ENCODE measurements at places on chromosomes 6 and 20.
A peak's percentile ranks its signal among the peaks of the same experiment; 100 is the strongest.

DNA sequence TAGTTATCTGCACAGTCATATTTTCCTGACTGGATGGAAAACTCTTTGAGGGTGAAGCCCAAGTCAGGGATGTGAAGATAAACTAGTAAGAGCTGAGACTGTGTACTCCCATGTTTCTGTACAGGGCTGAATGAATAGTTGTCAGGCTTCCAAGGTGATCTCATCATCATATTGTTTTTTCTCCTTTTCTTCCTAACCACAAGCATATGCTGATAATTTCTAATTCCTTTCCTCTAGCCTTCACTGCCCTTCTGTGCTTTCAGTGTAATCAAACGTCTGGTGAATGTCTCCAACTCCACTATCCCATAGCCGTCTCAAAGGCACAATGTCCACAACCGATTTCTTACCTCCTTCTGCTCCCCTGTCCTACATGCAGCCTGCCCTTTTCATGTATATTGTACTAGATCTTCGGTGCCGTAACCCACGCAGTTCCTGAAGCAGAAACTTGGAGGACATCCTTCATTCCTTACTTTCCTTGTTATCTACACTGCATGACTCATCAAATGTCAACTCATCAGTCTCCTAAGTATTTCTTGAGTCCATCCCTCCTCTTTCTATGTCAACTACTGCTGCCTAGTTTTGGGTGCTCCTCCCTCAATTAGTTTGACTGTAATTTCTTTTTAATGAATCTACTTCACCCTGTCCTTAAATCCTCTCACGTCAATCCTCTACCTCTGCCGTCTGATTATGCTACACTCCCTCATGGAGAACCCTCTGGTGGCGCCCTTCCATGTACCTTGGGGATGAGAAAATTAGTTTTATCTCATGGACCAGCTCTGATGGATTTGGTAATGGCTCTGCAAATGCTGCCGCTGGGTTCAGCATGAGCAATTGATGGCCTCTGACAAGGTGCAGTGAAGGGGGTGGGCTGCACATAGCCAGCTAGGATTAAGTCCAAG is 21.9 kb downstream of the NCOA7 start:
- no peak for DNase-seq

GRCh38 chr6:27650620-27651370 is 177.9 kb upstream of the ZNF184 start:
- DNase-seq: peak; percentile 31

GRCh38 chr6:164195942-164196281 is 781.4 kb downstream of the QKI start:
- no peak for DNase-seq

GRCh38 chr6:43916924-43917877 is 147.2 kb downstream of the VEGFA start:
- no peak for DNase-seq

DNA sequence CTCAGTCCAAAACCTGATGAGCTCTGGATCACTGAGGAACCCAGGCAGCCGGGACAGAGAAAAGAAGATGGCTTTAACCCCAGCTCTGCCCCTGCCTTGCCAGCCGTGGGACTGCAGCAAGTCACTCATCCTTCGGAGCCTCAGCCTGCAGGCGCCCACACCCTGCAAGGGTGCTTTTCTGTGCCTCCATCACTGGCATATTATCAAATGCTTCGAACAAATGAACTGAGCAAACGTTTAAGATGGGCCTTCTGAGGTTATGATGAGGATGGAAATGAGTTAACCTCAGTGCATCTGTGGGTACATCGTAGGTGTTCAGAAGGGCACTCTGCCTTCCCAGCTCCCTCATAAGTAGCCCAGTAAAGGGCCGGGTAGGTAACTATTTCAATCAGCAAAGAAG is 79.0 kb downstream of the NFATC2 start:
- DNase-seq: no peak

DNA sequence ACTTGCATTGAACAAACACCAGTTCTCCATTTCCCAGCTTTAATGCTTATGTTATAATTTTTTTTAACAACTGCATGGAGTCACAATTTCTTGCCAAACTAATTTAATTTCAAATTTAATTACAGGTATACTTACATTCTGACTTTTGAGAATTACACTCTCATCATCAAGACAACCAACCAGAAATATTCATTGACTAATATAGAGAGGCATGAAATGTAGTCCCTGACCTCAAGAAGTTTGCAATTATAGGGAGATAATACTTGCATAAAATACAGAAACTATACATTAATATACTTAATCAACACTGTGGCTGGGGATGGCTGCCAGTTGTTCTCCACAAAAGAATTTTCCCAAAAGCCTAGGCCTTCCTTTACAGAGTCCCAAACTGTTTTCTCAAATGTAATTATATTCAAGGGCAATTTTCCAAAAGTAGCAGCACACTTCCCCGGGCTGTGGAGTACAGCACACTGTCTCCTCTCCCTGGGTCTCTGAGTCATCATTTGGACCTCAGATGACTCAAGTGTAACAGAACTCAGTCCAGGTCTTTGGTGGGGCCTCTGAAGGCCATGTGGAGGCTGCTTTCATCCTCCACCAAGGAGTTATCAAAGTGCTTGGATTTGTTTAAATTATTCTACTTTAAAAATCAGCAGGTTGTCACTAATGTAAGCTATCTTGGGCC is 114.1 kb downstream of the KIF16B start:
- no peak for DNase-seq

DNA sequence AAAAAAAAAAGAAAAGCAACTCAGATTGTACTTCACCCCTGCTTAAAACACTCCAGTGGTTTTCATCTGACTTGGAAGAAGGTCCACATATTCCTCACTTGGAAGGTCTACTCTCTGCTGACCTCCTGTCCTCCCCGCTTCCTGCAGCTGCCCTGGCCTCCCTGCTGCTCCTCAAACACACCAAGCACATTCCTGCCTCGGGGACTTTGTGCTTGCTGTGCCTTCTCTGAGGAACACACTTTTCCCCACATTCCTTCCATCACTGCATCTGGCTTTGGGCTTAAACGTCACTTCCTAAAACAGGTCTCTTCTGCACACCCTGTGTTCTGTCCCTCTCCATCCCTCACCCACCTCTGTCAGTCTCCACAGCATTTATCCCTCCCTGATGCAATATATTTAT is 4.9 kb upstream of the PDYN start:
- DNase-seq: no peak

DNA sequence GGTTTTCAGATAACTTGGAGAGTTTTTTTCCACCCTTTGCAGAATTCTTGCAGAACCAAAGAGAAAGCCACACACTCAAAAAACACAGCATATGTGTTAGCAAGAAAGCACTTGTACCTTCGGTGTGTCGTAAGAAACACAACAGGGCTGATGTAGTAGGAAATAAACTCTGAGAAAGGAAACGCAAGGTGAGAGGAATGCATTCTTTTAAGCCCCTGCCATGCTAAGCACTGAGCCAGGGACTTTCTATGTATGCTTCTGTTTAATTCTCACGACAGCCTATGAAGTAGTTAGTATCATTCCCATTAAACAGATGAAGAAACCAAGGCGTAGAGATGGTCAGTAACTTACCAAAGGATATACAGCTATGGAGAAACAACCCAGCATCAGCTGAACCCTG is 23.1 kb downstream of the NEDD9 start:
- DNase-seq: no peak

GRCh38 chr6:161586887-161587286 is 313.0 kb upstream of the AGPAT4 start:
- no peak for DNase-seq

- no peak for DNase-seq
These were observed 64.8 kb downstream of the SLC2A10 start for GRCh38 chr20:46774236-46774635.

DNA sequence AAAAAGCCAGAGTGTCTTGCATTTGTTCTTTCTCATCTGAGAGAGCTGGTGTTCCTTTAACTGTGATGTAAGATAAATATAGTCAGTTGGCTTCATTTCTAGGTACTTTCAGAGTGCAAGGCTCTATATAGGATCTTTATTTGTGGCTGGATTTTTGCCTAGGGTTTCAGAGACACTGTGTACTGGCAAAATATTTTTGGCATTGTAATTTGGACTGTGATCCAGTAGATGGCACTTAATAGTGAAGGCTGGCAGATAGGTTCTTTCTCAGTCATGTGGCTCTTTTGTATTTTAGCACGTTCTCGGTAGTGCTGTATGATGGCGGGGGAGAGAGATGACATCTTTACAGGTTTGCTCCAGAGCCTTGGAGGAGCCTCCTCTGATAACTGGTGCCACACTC is 26.8 kb upstream of the SLC35B3 start:
- DNase-seq: no peak

GRCh38 chr6:142822842-142823241 is 122.1 kb downstream of the HIVEP2 start:
- DNase-seq: no peak

DNA sequence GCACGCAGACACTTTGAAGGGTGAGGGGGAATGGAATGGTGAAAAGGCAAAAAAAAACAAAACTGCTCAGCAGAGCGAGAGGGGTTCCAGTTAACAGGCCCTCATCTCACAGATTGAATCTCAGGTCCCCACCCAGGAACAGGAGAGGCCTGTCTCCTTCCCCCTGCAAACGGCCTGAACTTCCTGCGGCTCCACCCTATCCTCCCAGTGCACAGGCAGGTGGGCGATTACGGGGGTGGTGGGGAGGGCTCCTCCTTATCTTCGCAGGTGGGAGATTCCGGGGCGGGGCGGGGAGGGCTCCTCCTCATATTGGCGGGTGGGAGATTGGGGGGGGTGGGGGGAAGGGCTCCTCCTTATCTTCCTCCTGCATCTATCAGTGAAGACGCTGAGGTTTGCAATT is 129.0 kb downstream of the SOX4 start:
- no peak for DNase-seq

- peak; percentile 66 for DNase-seq
These were observed 55.7 kb upstream of the PRND start for GRCh38 chr20:4666001-4666479.

DNA sequence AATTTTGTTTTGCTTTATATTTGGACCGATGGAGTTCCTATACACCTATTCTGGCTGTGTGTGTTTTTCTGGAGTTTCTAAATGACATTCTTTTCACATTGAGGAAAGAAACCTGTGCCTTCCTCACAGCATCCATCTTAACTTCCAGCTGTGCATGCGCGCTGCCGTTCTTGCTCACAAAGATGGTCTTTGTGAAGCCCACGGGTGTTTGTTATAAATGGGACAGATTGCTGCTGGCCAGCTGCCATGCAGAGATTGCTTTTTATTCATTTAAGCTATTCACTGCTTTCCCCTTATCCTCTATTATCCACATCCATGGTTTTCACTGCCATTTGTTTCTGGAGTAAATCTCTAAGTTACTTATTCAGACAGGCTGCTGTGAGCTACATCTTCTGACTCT is 54.2 kb downstream of the SYNDIG1 start:
- no peak for DNase-seq

DNA sequence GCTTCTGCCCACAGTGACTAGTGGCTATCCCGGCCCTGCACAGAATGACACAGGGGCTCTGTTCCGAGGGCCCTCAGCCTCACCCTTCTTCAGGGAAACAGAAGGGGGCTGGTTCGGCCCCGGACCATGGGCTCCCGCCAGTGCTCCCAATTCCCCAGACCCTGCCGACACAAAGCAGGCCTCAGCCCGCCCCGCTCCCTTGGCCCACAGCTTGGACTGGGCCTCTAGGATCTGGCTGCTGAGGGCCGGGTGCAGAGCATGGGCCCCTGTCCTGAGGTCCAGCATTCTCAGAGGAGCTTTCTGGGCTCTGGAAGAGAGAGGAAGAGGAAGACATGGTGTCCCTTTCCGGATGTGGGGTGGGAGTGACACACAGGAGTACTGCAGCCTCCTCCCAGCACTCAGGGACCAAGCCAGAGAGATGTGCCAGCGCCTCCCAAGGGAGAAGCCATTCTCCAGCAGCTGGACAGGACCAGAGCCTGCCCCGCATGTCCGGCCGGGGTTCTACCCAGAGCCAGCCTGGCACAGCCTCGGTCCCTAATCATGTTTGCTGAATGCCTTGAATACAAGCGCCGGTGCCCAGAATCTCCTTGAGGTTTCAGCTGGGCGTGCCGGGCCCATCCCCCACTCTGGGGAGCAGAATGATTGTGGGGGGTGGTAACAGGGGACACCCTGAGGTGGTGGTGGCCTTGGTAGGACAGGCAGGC is 23.9 kb downstream of the C20orf203 start:
- DNase-seq: no peak

GRCh38 chr6:14117158-14118090 is at the start of gene CD83:
Gene CD83 (plus strand): TSS chr6:14117772. CDS start chr6:14117812, 40 bp downstream.
- DNase-seq: peak; percentile 79

DNA sequence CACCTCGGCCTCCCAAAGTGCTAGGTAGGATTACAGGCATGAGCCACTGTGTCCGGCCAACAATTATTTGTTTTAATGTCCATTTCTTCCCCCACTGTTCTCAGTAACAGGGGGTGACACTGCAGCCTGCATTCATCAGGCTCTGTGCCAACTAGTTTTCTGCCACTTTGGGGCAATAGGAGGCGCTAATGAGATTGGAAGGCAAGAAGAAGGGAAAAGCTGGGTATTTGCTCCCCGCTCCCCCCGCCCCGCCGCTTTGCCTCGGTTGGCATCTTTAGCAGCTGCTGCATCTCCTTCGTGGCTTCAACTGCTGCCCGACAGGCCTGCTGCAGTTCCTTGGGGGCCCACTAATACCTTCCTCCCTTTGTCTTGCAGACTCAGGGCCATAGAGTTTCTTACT is 35.0 kb upstream of the MDGA1 start:
- DNase-seq: no peak

DNA sequence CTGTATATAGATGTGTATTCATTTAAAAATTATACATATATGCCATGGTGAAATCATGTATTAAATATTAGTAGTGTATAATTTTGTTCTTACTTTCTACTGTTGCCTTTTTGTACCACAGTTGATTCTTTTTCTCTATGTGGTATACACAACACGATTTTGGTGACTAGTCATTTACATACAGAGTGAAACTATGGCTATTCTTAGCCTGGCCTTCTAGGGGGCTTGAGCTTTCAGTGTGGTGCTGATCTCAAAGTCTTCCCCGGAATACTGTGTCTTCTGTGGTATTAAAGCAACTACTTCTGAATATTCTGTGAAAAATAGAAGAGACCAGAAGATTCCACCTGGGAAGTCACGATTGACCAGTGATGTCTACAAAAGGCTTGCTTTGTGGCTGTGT is 301.9 kb downstream of the UTRN start:
- DNase-seq: no peak

DNA sequence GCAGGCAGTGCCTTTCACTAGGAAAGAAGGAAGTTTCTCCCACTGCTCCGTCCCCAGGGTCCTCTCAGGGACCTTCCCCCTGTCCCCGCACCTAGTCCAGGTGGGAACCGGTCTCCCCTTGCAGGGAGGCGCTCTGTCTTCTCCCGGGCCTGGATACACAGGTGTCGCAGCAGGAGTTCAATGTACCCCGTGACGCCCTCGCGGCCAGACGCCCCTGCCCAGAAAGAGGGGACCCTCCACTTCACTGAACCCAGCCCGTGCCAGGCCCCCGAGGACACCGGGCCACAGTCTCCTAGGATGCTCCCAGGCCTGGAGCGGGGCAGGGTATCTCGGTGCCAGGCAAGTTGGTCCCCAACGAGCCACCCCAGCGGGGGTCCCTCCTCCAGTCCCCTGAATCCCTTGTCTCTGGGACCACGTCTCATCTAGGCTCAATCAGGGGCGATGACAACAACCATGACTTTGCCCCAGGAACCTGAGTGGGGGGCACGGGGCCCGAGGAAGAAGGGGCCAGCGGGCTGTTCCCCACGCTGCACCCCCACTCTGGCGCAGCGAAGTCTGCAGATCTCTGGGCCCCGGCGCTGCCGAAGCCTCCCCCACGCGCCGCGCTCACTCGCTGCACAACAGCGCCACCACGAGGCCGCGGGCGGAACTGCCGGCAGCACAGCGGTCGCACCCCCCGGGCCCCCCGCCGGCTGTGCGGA is 103.0 kb downstream of the EDN3 start:
- peak; percentile 55 for DNase-seq
